NK-92 treated with Interleukin-12 subunit alpha and Interleukin-12 subunit beta, amount 100 ng/mL, for 24 hours (cell line): ENCODE measurements at places on chromosomes 4 and X.

DNA sequence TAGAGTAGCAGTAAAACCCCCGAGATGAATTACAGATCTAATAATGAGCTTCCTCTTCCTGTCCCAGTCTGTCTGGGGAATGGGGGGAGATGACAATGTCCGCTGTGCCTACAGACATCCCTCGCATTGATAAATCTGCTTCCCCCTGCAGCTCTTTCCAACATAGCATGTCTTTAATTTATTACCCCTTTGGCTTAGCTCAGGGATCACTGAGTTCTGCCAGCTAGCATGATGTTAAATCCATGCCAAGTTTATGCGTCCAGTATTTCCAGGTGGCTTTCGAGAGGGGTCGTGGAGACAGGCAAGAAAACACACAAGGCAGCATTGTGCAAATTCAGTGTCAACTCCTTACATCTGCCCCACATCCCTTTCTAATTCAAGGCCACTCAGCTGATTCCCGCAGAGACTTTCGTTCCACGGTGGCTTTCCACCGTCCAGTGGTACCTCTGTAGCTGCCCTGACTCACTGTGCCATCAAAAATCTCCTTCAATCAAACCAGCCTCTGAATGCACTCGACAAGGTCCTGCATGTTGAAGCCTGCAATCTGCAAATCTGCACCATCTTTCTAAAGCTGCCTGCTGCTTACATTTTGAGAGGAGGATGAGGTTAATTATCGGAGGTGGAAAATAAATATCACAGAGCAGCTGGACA lies 75.1 kb downstream of the MXRA5 start:
- no peak for DNase-seq

- DNase-seq, result no peak
Measured at GRCh38 chrX:643911-644303, 13.3 kb downstream of the SHOX start.

DNA sequence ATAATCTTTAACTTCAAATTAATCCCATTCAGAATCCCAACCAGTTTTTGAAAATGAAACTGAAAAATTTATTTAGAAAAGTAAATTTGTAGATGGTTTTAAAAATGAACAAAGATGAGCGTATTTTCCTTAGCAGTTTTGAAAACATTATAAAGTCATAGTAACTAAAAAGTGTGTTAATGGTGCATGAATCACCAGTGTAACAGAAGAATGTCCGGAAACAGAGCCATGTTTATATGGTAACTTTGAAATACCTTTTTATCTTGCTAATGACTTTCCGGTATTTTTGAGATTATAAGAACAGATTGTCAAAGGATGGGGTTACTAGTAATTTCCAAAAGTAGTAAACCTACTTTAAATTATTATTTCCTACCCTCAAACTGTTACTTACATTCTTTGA lies 145.9 kb downstream of the IRS4 start:
- no peak for DNase-seq

DNA sequence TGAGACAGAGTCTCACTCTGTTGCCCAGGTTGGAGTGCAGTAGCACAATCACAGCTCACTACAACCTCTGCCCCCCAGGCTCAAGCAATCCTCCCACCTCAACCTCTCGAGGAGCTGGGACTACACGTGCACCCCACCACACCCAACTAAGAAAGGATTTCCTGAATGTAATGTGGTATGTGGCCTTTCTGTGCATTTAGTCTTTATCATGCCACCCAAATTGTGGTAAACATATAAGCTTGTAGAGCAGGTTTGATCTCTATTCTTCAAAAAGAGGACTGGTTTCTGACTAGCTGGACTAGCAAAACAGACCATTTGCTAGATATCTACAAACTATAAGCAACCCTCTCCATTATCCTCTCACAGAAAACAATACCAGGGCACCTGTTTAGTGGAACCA lies 33.6 kb downstream of the ELOVL6 start:
- no peak for DNase-seq

DNA sequence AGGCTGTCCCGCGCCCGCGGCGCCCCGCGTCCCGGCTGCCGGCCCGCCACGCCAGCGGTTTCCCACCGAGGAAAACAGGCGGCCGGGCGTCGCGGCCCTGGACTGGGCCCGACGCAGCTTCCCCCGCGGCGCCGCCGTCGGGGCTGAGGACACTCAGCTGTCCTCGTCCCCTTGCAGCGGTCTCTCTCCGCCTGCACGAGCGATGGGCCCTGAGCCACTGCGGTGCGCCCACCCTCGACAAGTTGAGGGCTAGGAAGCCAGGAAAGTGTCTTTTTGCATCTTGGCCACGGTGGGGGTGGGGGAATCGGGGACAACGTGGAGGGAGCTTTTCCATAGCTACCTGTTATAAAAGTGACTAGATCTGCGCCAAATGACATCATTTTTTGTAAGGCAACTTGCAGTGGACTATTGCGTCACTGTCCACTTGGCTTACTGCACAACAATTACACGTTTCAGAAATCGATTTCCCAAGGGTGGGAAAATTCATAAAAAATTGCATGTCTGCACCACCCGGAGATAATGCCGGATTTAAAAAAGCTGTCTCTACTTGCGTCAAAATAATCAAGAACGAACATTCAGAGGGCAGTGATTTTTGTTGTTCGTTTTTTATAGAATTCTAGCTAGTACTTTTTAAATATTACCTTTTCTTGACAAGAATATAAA lies 1.1 kb downstream of the KLHL15 start:
- DNase-seq, result no peak

GRCh38 chr4:180710628-180711337 lies 1532.4 kb upstream of the TENM3 start:
- no peak for DNase-seq
